ENCODE measurements at places on chromosomes 2 and 18. TPM values are rescaled to one million over a fixed set of nuclear protein-coding genes. Genes with fewer than 3 reads are reported as not detected.

LTBP1 gene
- 565 TPM for total RNA-seq

CYP27A1 gene
- 6.8 TPM for total RNA-seq

METTL5 gene
- total RNA-seq, result 29.7 TPM

OTOF gene
- not detected for total RNA-seq

RELCH gene
- total RNA-seq, result 38.4 TPM

REG1B gene
- not detected for total RNA-seq

CROCC2 gene
- total RNA-seq, result 0.13 TPM

FBLN7 gene
- total RNA-seq, result 17.7 TPM
